Lower lobe of right lung (tissue), 2 donors: ENCODE measurements at places on chromosomes 16 and 17. TPM values are rescaled to one million over a fixed set of nuclear protein-coding genes. Genes with fewer than 3 reads are reported as not detected.

Gene CORO1A
- 76.3 TPM for total RNA-seq

GRCh38 chr16:67030221-67030962 is 1.4 kb downstream of the CBFB start:
- DNase-seq = no peak

GRCh38 chr16:47924950-47925349 is 230.8 kb downstream of the ABCC12 start:
- no peak for DNase-seq

Gene TP53TG3F
- total RNA-seq = not detected

- DNase-seq = peak; percentile 95
Observed at GRCh38 chr17:2396568-2397246, 4.2 kb downstream of the MNT start.

Gene SCNN1G
- total RNA-seq = 7.6 TPM

DNA sequence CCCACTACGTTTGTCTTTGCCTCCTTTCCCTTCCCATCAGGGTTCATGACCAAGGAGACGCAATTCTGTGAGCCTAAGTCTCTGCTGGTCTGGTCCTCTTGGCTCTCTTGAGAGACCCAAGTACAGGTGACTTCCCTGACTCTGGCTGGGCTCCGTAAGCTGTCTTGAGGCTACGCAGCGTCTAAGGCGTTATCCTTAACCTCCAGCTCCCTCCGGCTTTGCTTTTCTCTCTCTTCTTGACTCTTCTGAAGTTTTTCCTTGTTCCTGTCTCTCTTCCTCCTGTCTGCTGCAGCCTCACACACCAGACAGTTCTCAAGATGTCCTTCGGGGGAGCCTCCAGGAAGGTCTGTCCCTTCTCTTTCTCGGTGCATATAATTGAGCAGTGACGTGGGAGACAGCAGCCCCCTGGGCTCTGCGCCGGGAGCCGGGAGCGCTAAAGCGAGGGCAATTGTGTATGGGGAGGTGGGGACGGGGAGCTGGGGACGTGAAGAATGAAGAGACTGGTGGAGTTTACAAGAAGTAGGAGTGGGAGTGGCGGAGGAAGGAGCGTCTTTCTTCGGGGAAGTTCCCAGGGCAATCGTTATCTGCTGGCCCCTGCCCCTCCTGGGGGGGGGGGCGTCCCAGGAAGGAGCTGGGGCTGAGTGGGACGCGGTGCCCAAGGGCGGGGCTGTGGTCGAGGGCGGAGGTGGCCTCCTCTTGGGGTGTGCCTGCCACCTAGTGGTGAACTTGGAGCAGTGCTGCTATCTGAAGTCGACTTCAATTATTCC is 6.9 kb upstream of the PIRT start:
- DNase-seq = peak; percentile 82

DNA sequence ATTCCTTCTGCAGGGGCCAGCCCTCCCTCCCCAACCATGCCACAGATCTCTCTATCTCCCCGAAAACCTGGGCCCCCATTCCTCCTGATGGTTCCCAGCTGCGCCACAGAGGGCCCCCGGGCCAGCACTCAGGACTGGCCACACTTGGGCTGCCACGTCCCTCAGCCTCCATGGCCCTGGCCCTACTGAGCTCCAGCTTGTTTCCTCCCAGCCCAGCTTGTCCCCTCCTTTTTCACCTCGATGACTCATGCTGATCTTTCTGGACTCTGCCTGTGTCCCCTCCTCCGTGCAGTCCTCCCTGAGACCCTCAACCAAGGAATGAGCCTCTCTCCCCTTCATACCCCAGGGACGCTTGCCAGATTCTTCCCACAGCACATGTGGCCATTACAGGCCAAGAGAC is 10.9 kb upstream of the FAM83G start:
- peak; percentile 20 for DNase-seq

Gene EXOC3L1
- total RNA-seq = 15.6 TPM

DNA sequence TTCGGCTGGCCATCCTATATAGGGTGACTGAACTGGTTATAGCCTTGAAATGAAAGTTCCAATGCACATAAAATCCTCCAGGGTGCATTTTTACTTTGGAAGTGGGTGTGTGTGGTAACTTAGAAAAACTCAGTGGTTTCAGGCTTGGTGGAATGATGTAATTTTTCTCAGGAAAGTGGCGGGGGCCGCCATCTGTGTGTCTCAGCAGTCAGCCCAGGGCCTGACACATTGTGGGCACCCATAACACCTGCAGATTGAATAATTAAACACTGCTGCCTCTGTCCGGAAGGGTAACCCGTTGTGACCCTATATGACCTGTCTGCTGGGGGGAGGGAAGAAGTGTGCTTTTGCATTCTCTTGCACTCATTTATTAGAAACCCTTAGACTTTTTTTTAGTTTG is 2.2 kb upstream of the PDP2 start:
- DNase-seq = no peak

- DNase-seq = no peak
Observed at GRCh38 chr16:18945233-18945632, 19.0 kb upstream of the SMG1 start.

Gene CTDNEP1
- total RNA-seq = 140 TPM

DNA sequence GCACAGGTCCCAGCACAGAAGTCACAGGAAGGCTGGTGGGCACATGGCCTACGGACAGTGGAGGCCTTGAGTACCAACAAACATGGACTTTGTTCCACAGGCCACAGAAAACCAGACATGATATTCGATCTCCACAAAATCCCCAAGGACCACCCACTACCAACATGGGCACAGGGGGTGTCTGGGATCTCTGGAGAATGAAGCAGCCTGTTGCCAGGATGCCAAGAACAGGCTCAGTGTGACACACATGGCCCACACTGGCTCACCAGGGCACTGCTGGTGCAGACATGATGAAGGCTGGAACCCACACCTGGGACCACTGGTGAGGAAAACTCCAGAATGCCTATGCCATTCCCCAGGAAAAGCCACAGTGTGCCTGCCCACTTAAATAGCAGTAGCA is 120.2 kb downstream of the C16orf78 start:
- peak; percentile 17 for DNase-seq

DNA sequence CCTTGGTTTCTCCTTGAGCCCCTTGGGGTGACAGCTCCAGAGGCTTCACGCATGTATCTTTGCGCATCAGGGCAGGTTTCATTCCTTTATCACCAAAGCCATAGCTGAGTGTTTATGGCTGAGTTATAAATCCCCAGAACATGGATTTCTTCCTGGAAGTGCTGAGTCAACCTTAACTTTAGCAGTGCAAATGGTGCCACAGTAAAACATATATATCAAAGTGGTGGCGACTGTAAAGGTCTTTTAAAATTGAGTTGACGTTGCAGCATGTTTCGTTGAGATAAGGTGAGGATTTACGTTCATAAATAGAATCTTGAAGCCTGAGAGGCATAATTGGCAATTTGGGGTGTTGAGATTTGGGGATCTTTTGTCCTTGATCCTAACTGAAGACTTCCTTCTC is 214.1 kb downstream of the HS3ST4 start:
- DNase-seq = no peak

DNA sequence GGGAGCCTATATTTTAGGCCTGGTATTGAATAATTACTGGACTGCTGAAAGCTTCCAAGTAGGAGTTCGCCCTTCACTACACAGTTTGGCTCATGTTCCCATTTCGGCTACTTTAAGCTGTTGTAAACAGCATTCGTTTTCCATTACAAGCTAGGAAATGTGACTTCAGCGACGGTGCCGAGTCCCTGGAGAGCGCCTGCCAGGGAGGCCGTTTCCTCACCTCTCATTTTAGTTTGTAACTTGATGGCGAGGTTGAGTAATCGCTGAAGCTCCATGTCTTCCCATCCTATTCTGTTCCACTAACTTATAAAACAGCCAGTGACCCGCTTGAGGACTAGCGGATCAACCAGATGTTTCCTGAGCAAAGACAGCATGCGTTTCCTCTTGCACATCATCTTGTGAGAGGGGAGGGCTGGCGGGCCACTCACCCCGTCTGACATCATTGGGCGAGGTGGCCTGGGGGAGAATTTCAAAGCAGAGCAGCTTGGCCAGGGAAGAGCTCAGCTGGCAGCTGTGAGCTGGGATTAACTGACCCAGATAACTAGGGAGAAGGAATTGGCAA is 32.9 kb downstream of the PCTP start:
- DNase-seq = peak; percentile 50

Gene TBC1D28
- not detected for total RNA-seq

DNA sequence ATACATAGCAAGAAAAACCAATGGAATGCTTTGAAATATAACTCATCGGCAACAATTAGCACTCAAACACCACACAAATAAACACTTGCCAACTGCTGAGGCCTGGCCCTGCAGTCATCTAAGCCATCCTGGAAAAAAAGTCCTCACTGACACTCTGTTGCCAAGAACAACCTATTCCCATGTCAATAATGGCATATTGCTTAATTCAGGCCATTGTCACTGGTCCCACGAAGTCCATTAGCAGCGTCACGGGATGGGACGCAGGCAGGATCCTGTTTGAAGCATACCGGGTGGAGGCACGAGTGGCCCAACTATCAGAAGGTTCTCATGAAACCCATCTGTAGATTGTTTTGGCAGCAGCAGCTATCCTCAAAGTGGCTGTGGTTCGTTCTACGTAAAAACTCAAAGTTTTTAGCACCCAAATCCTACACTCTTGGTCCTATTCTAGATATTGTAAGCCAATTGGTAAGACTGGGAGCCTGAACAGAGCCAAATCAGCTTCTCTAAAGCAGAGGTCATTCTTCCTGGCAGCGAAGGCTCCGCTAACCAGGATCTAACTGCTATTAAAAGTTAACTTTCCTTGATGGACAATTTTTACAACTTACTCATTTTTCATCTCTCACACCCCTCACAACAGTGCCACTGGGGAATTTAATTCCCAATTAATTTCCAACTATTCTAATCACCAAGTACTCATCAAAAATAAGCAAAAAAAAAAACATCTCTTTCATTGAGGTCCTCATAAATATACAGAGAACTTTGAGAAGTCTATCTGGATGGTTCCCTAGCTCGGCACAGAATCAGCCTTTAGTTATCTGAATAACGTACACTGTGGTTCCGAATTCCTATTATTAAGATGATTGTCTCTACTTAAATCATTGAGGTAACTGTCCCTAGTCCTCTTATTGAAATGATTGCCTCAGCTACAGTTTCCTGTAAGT is 91.5 kb downstream of the ZFHX3 start:
- no peak for DNase-seq

DNA sequence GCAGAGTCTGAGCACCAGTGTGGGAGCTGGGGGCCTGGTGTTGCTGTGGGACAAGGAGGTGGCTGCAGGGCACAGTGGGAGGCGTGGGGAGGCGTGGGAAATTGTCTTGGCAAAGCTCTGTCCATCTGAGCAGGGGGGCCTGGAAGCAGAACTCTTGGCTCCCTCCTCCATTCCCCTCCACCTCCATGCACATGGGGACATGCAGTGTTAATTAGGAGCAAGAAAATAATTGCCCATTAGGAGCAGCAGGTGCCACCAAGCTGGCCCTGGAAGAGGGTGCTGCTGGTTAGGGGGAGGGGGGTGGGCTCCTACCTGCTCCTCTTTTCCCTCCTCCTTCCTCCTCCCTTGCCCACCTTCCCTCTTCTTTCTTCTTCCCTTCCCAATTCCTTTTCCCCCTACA is 4.5 kb downstream of the TTYH2 start:
- DNase-seq = no peak

- DNase-seq = no peak
Observed at GRCh38 chr17:37043201-37043600, 94.4 kb downstream of the AATF start.

Gene NTN3
- 0.24 TPM for total RNA-seq

Gene CYBA
- total RNA-seq = 371 TPM

Gene HOXB8
- total RNA-seq = 0.21 TPM

Gene PLXDC1
- total RNA-seq = 19.5 TPM

DNA sequence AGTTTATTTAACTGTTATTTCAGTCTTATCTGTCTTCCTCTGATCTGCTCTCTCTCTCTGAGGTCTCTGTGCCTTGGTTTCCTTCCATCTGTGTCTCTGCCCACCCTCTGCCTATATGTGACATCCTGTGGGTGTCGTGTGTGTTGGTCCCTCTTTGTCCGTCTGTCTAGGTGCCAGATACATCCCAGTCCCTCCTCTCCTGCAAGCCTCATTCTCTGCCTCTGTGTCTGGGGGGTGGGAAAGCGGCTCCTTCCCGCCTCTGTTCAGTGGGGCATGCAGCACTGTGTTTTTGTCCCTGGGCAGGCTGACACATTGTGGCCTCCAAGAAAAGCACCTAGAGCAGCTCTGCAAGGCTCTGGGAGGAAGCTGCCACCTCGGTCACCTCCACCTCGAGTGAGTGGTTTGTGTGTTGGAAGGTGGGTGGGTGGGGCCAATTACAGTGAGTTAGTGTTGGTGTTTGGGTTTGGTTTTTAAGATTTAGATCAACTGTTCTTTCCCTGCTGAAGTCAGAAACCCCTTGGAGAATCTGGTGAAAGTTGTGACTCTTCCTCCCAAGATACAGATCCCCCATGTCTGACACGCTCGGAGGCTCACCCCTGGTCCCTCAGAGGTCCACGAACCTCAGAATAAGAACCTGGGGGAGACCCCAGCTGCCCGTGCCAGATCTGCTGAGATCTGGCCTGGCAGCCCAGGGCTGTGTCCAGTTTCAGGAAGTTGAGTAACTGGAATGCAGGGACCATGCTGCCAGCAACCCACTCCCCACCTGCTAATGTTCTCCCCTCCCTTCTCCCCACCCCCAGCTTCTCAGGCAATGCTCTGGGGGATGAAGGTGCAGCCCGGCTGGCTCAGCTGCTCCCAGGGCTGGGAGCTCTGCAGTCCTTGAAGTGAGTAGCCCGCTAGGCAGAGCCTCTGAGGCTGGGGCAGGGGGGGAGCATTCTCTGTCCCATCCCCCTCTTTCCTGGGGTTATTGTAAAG is 50.9 kb upstream of the CPNE2 start:
- no peak for DNase-seq

- no peak for DNase-seq
Observed at GRCh38 chr17:8285270-8286181, 2.9 kb upstream of the RANGRF start.

Gene NHLRC4
- 2.7 TPM for total RNA-seq

GRCh38 chr16:64390102-64390501 is 731.8 kb downstream of the CDH11 start:
- no peak for DNase-seq

GRCh38 chr17:60098578-60098977 is 19.9 kb upstream of the HEATR6 start:
- no peak for DNase-seq

- peak; percentile 50 for DNase-seq
Observed at GRCh38 chr16:81544700-81545271, 100.2 kb downstream of the CMIP start.

DNA sequence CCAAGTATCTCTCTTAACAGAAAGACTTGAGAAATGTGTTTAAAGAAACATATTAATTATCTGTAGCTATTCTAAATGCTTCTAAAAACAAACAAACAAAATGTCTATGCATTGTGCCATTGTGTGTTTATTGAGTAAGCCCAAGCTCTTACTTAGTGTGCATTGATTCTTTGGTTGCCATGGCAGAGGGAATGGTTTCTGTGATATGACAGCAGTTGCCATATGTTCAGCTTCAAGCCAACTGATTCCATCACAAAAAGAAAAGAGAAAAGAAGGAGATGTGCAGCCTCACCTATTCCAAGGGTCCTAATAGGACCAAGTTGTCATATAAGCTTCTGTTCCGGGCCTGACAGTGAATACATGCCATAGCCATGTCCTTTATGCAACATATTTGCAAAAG is 457.5 kb downstream of the TOX3 start:
- no peak for DNase-seq
